ENCODE measurements at places on chromosomes 6 and 20.

GRCh38 chr6:106910999-106911949 lies 63.3 kb downstream of the CD24 start:
- no peak for DNase-seq

DNA sequence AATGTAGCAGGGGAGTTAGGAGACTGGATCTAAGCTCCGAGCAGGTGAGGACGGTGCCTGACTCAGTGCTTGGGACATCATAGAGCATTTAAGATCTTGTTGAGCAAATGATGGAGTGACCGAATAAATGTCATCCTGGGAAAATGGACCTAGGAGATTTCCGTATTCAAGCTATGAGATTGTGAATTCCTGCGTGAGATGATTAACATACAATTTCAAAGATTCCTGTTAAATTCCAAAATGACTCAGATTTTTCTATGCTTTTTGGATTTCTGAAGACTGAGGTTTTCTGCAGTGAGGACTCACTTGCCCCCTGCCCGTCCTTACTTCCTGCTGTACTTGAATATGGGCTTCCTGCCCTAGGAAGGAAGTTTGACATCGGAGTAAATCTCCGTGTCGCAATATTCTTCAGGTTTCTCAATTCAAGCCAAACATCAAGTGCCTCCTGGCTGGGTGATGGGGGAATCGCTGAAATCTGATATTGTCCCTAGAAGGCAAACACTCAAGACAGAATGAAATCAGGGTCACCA lies 5.2 kb downstream of the SYTL3 start:
- DNase-seq, result no peak

- DNase-seq, result no peak
Observed at GRCh38 chr6:131862476-131862875, 54.7 kb downstream of the ENPP1 start.

DNA sequence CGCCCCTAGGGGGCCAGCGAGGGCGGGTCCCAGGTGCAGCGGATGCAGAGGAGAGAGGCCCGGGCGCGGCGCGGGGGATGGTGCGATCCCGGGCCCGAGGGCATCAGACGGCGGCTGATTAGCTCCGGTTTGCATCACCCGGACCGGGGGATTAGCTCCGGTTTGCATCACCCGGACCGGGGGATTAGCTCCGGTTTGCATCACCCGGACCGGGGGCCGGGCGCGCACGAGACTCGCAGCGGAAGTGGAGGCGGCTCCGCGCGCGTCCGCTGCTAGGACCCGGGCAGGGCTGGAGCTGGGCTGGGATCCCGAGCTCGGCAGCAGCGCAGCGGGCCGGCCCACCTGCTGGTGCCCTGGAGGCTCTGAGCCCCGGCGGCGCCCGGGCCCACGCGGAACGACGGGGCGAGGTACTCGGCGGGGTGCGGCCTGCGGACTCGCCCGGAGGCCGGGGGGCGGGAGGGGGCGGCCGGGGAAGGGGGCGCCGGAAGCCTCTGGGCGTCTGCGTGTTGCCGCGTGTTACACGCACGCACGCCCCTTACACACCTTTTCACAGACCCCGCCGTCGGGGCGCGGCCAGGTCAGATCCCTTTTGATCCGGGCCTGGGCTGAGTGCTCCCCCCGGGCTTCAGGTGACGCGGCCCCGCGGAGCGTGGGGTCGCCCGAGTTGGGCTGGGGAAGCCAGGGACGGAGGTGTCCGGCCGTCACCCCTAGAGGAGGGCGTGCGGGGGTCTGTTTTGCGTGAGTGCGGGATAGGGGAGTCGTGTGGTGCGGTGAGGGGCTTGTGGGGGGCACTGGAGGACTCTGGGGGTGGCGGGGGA lies 412 bp downstream of the TRIB3 start:
- DNase-seq, result peak; percentile 13

DNA sequence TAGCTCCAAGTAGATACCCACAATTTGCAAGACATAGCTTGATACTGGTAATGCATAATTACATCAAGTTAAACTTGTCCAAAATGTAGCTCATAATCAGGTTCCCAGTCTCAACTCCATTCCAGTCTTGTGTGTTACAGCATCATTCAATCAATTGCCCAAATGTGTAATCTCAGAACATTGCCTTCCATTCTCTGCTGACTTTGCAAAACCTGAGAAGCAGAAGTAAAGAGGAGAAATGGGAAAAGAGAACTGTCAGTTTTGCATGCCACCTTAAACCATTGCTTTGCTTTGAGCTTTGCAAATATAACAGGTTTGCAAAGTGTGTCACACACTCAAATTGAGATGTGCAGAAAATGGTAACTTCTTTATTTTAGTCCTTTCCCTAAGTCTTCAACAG lies 40.3 kb upstream of the CNKSR3 start:
- no peak for DNase-seq

All from activated CD8-positive, alpha-beta memory T cell treated with anti-CD3 and anti-CD28 coated beads for 4 hours (primary cell).